ENCODE measurements at places on chromosomes 5 and 9.

DNA sequence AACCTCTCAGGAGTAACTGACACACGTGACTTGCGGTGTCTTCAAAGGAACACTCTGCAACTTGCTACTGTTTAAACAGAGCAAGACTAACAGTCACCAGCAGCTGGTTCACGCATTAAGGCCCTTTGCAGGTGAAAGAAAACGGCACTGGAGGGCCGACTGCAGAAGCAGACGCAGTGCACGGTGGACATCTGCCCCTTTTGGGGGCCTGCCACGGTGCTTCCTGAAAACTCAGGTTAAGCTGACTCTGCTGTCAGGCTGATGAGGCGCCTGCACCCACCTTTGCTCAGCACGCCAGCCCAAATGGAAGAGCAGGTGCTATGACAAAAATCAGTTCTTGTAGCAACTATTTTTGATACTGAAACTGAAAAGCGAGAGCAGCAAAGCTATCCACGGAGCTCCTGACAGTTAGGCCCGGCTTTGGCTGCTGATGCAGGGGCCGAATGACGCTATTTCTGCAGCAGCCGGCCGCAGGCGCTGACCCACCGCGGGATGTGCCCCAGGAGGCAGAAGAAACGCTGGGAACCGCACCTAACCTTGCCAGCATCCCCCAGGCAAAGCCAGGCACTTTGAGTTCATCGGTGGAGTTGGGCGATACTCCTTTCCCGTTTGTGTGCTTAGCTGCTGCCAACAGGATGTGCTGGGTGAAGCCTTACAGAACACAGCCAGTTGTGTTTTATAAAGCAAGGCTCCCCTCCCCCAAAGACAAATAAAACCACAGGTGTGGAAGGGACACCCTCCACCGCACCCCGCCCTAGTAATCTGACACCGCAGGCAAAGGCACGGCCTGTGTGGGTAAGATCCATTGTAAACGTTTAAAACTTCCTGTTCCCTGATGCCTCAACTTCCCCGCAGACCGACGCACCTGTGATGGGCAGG lies 21.1 kb upstream of the TERT start:
- peak; percentile 86 for DNase-seq

GRCh38 chr5:6581559-6582426 lies 51.1 kb downstream of the NSUN2 start:
- DNase-seq, result no peak

DNA sequence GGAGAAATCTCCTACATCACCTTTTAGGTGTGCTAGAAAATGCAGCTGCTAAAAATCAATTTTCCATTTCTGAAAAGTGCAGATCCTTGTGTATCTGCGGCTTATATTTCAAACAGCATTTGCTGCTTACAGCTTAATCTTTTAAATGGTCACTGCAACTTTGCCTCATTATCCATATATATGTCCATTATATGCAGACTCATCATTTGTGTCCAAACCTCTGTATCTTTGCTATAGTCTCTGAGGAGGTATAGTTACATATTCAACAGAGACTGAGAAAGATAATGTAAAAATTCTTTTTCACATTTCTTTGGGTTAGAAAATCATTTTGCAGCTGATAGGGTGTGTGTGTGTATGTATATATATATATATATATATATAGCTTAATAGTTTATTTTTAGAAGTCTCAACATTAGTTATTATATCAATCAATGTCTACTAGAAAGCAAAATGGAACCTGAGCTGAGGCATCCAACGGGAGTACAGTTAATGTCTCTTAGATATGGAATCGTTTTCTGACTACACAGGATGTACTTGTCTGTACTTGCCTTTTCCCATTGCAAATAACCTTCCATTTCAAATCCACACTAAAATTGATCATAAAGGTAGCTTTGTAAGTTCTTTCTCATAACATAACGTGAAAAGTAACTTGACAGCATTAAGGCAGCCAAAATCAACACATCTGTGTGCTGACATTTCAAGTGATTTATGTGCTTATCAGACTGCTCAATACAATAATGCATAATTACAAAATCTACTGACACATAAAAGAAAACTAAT lies 267.0 kb upstream of the HAPLN1 start:
- no peak for DNase-seq

DNA sequence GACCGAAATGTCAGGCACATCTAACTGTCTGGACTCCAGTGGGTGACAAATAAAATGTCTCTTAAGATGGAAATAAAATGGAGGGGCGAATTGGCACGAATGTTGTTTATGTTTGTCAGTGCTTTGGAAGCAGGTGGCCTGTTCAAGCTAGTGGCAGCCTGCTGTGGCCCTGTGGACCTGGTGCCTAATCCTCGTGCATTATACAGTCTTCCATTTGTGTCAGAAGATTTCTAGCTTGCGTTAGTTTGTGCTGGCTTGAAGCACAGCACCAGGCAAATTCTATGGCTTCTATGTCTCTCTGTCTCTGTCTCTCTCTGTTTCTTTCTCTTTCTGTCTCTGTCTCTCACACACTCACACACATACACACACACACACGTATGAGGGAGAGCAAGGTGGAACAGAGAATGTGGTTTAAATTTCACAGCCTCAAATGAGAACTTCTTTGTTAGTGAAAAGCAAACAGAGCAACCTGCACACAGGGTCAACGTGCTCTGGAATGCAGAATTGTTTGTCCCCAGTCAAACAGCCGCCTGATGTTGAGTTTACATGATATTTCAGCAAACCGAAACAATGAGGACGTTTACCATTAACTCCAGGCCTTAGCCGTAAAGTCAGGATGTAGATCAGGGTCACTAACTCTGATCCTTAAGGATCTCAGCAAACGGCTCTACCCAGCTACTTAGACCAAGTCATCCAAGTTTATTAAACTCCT lies 39.0 kb upstream of the CD180 start:
- DNase-seq, result no peak

- DNase-seq, result no peak
These were observed 85.3 kb upstream of the CAST start for GRCh38 chr5:96576876-96577275.

GRCh38 chr9:137218754-137219271 lies 3.2 kb downstream of the RNF208 start:
- DNase-seq, result no peak

DNA sequence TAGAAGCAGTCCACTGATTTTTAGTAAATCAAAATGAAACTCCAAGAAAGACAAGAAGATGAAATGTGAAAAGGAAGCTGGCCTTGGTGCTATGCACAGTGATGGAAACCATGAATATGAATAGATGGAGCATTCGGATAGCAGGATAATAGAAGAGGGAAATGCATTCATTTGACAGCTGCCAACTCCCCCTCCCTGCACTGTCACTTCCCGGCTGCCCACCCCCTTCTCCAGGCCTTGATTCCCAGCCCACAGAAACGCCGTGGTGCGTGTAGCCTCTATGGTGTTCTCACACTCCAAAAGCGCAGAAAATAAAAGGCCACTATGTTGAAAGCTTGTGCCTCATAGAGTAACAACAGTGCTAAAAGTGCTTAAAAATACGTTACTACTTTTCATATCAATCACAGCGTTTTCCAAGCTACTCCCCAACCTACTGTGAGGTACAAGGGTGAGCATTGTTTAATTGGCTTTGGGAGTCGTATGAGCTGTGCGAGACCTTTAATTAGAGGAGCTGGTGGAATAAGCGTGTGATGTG lies 26.1 kb upstream of the IFNK start:
- DNase-seq, result no peak

GRCh38 chr5:67876371-67876770 lies 339.2 kb upstream of the PIK3R1 start:
- DNase-seq, result no peak

- no peak for DNase-seq
These were observed 54.4 kb upstream of the EXOC3 start for GRCh38 chr5:388266-389196.

- DNase-seq, result no peak
These were observed 125.6 kb upstream of the PPP1R26 start for GRCh38 chr9:135353935-135354334.

DNA sequence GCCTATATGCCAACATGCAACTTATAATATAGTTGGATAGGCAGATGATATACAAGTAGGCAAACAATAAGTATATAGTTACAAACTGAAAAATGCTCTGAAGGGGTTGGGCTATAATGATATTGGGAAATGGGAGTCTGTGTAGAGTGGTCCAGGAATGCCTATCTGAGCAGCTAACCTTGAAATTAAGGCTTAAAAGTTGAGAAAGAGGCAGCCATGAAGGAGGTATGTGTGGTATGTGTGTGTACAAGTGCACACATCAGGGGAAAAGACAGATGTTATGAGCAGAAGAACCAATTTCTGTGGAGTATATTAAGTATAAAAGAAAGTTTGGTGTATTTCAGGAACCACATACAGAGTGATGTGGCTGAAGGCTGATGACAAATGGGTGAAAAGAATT lies 154.9 kb upstream of the PAPPA start:
- DNase-seq, result no peak

- no peak for DNase-seq
These were observed 217.0 kb downstream of the DOCK8 start for GRCh38 chr9:431701-432100.

DNA sequence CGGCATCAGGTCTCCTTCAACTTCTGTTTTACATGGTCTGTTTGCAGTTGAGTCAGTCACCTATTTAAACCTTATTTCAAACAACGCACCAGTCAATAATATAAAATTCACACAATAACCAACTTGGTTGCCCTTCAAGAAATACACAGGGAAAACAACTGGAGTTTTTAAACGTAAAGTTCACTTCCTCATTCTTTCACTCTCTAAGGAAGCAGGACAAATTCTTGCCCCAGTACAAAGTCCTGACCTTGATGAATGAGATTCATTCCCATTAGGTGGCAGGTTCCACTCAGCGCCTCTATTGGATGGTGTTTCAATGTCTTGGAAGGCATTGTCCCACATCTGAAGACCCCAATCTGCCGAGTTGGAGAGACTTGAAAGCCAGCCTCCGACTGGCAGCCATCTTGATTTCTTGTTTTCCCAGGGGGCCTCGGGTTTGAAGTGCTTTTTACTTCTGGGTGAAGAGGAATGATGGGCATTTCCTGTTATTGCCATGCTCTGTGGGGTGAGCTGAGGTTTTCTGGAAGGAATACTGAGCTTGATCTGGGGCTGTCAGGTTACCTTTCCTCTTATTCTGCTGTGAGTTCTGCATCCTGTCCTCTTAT lies 105.0 kb downstream of the ACER2 start:
- no peak for DNase-seq

DNA sequence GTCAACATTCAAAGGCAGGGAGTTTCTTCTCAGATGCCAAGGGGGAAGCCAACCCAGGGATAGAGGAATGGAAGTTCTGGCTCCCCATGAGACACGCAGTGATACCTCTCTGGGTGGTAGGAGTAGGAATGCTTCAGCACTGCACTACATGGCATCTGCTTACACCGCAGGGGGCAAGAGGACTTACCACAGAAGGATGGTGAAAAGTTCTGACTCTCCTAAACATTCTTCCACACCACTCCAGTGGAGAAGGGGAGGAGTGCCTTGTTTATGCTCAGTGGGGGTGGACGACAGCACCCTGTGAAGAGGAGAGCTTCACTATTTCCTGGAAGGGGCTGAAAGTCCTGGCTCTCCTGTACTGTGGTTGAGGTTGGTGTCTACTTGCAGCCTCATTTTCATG lies 1011.3 kb upstream of the WWC1 start:
- DNase-seq, result no peak

DNA sequence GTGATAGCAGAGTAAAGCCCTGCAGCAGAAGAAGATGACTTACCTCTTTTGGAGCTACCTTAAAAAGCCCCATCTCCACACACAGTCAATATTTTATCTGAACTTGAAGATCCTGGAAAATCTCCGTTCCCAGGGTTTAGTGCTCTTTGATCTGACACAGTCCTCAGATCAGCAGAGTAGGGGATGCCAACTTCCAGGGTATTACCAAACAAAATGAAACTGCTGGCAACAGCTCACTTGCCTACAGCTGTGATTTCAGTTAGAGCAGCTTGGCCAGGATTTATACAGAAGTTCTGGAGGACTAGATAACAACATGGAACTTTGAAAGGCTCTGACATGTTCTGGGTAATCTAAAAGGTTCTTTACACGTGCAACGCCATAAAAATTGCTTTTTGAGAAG lies 1537.8 kb upstream of the ACO1 start:
- DNase-seq, result no peak

- DNase-seq, result peak; percentile 89
These were observed at the start of gene YTHDC2 for GRCh38 chr5:113513384-113514288. YTHDC2 (plus strand) TSS chr5:113513694; CDS start chr5:113513896, 202 bp downstream.

- no peak for DNase-seq
These were observed 28.9 kb upstream of the LPCAT1 start for GRCh38 chr5:1552521-1553255.

- no peak for DNase-seq
These were observed 31.0 kb upstream of the ANKRD34B start for GRCh38 chr5:80600943-80601693.

GRCh38 chr5:114953565-114953964 lies 216.1 kb downstream of the TRIM36 start:
- no peak for DNase-seq

DNA sequence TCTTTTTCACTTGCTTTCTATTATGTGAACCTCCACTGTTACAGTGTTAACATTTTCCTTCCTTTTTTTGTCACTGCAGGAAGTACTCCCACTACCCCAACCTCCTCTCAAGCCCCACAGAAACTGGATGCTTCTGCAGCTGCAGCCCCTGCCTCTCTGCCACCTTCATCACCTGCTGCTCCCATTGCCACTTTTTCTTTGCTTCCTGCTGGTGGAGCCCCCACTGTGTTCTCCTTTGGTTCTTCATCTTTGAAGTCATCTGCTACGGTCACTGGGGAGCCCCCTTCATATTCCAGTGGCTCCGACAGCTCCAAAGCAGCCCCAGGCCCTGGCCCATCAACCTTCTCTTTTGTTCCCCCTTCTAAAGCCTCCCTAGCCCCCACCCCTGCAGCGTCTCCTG lies 18.8 kb downstream of the NUP214 start:
- DNase-seq, result no peak

DNA sequence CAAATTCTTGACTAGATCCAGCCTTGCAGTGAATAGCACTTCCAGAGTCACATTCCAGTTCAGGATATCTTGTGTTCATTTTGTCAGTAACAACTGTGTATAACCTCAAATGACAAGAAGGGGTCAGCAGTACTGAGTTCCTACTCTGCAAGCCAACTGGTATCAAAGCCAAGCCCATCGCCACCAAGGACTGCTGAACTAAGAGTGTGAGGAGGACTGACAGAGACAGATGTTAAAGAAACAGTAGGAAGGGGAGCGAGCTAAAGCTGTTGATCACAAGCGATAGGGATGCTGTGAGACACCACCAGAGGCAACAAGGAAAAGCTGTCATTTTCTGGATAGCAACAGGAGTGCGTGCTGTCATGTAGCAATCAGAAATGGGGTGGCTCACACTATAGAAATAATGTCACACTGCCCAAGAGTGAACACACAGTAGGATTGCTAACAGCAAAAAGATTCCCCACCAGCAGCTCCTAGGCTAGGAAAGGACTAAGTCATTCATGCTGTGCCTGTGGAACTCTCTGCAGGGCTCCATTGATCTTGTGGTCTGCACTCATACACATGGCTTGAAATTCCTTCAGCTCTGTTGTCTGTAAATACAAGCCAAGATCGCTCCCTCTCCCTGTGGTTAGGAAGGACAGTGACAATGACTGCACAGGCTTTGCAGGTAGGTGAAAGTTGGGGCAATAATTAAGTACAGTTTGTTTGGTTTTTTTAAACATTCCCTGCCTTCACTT lies 658.6 kb downstream of the NR2F1-AS1 start:
- DNase-seq, result no peak

GRCh38 chr9:126397056-126397455 lies 70.4 kb downstream of the MVB12B start:
- DNase-seq, result peak; percentile 85

Data from activated CD4-positive, alpha-beta T cell treated with anti-CD3 and anti-CD28 coated beads, Interleukin-2, Interleukin-4, amounts not matched to agents 100 ng/mL and 50 ng/mL, durations not matched to agents 16 hours and 8 hours (primary cell).